ENCODE measurements at places on chromosomes 11 and 22. TPM values are rescaled to one million over a fixed set of nuclear protein-coding genes. Genes with fewer than 3 reads are reported as not detected.

- DNase-seq, result peak; percentile 35
Observed at GRCh38 chr11:2097356-2097997, 41.7 kb downstream of the IGF2 start.

GRCh38 chr11:28983780-28984179 lies 875.6 kb downstream of the METTL15 start:
- no peak for DNase-seq

DNA sequence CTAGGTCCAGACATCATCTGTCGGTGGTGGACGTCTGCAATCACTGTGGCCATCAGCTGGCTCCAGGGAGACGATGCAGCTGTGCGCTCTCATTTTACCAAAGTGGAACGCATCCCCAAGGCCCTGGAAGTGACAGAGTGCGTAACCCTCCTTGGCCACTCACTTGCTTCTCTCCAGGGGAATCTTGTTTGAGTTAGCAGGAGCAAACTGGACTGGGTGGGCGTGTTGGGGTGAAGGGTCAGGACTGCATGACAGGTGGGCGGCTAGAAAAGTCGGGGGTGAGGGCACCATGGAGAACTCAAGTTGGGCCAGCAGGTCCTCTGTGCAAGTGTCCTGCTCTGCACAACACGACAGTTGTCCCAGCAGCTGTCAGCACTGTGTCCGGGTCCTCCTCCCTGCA lies 16.2 kb downstream of the SHISA8 start:
- DNase-seq, result no peak

C11orf97 gene
- total RNA-seq, result not detected

- no peak for DNase-seq
Observed at GRCh38 chr11:130246270-130246669, 68.4 kb downstream of the ZBTB44 start.

Data from kidney epithelial cell (primary cell).